Activated CD4-positive, CD25-positive, alpha-beta regulatory T cell (primary cell): ENCODE measurements at places on chromosomes 16 and 17.

GRCh38 chr17:48483471-48484131 lies 47.2 kb downstream of the HOXB1 start:
- no peak for DNase-seq

DNA sequence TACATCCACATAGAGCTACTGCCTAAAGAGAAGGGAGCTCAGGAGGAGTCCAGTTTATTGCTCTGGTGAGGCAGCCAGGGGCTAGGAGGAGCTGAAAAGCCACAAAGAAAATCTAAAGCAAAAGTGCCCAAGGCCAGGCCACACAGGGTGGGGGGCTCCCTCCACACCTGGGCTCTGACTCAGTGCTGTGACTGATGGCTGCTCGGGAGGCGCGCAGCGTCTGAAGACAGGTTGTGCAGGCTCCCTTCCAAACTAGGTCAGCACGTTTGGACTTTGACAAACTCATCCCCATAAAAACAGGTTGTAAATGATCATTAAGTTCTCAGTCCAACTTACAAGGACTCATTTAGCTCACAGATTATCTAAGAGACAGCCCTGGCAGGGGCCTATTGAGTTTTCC lies 22.2 kb upstream of the LCMT1 start:
- no peak for DNase-seq

DNA sequence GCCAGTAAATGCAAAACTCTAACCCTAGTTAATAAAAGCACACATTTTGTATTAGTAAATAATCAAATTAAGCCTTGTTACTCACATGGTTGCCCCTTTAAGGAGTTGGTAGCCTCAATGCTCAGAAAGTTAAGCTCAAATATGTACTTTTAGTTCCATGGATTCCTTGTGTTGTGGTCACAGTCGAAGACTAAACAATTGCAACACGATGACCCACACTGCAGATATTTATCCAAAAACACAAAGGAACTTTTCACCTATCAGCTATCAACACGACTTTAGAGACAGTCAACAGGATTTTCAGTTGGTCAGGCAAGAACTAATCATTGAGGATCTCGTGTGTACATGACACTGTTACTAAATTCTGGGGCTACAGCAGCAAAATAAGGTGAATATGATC lies 47.4 kb upstream of the NUDT7 start:
- DNase-seq = no peak

- DNase-seq = no peak
Observed at GRCh38 chr16:12468552-12468951, 335.1 kb downstream of the CPPED1 start.

GRCh38 chr17:13562271-13562800 lies 39.4 kb downstream of the HS3ST3A1 start:
- no peak for DNase-seq

- no peak for DNase-seq
Observed at GRCh38 chr17:38585056-38585917, 20.5 kb downstream of the SRCIN1 start.

- no peak for DNase-seq
Observed at GRCh38 chr16:15993946-15994665, 44.7 kb downstream of the ABCC1 start.

DNA sequence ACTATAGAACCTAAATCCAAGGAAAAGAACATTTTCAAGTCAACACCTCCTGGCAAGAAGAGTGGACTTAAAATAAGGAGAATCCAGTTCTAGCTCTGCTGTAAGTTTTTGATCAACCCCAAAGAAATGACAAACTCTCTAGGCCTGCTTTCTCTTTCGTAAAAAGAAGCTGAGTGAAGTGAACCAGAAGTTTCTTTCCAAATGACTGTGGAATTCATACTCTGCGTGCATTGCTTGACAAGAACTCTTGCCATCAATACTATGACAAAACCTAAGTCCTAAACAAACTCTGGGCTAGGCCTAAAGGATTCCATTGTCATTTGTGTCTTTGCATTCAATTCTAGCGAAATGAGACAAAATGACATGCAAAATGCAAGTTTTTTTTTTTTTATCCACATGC lies 187.5 kb upstream of the SOX9 start:
- no peak for DNase-seq

DNA sequence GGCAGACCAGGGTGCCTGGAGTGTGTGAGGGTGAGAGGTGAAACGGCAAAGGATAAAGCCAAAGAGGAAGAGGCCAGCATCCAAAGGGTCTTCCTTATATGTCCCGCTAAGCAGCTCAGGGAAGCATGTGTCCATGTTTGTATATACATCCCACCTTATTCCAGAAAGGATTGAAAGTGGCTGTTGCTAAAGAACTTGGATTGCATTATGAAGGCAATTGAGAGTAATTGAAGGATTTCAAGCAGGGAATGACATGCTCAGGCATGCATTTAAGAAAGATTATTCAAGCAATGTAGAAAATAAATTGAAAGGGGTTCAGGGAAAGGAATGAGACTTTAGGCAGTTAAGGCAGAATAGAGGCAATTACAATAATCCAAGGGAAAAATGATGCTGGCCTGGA lies 237.6 kb upstream of the SOX9 start:
- DNase-seq = no peak

GRCh38 chr16:2843526-2843925 lies 13.4 kb downstream of the ZG16B start:
- DNase-seq = no peak

- DNase-seq = no peak
Observed at GRCh38 chr17:71460943-71461342, 659.9 kb upstream of the SOX9 start.

- no peak for DNase-seq
Observed at GRCh38 chr17:61662186-61662585, 71.2 kb upstream of the NACA2 start.

- DNase-seq = no peak
Observed at GRCh38 chr17:79162012-79162963, 87.7 kb downstream of the ENGASE start.

- DNase-seq = no peak
Observed at GRCh38 chr16:263182-263774, 12.5 kb downstream of the RGS11 start.

DNA sequence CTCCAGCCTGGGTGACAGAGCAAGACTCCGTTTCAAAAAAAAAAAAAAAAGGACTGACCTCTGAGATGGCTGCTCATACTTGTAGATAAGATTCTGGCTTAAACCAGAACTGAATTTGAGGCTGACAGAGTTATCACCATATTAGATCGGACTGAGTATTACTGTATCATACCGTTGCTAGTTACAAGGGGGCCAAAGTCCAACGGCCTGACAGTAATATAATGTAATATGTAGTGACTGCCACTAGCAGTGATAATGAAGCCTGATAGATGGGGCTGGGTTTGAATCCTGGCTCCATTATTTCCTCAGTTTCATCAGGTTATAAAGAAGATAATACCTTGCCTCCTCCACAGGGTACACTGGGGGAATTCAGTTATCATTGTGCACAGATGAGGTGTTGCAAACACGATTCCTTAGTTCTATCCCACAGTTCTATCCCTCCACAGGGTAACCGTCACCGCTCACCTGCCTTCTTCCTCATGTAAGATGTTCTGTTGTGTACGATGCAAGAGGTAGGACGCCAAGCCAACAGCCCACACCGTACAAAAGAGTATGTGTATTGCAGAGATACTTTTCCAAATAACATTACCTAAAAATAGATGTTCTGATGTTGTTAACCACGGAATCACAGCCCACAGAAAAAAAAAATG lies 5.2 kb downstream of the TMEM220 start:
- no peak for DNase-seq

GRCh38 chr16:21169249-21169981 lies 10.9 kb downstream of the LDAF1 start:
- DNase-seq = no peak

GRCh38 chr16:15055141-15056053 lies 477 bp downstream of the NTAN1 start:
- peak; percentile 62 for DNase-seq

DNA sequence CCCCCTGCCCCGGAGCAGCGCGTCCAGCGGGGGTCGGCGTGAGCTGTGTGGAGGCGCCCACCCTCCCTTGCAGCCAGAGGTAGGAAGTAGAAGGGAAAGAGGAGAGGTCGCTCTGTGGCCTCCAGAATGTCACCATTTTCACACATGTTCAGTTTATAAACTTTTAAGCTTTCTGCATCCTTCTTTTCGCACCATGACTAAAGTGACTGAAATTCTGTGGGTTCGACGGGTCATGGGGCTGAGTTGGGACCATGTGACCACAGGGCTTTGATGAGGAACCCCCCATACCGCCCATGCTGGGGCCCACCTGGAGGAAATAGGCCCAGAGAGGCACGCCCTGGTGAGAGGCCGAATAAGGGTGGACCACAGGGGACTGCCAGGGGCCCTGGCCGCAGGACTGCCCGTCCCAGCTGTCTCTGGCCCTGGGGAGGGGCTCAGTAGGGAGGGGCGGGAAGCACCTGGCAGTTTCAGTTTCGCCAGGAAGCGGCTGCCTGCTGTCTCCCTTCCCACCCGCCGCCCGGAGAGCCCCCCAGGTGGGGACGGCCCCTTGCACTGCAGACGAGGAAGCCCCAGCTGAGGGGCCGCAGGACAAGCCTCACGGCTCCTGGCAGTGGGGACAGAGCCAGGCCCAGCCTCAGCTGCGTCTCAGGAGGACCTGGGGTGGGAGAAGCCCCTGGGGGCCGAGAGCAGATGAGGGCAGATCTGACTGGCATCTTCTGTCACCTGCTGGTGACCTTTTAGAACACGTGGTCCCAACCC lies 9.0 kb downstream of the CBFA2T3 start:
- no peak for DNase-seq

DNA sequence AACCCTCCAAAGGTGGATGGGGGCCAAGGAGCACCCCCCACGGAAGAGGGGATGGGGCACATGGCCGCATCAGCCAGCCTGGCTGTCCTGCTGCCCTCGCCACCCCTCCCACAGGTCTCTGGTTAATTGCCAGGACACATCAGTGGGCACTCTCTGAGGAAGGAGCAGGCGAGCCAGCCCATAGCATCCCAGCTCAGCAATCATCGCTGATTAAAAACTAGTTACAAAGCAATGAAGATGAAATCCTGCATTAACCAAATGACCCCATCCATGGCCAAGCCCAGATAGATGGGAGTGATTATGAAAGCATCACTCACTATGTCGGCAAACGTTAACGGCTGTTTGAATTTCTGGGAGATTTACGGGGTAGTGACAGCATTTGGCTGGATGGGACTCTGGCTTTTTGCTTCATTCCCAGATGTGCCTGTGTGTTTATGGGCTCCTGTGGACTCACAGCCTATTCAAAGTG lies 45.3 kb downstream of the CCDC182 start:
- no peak for DNase-seq

DNA sequence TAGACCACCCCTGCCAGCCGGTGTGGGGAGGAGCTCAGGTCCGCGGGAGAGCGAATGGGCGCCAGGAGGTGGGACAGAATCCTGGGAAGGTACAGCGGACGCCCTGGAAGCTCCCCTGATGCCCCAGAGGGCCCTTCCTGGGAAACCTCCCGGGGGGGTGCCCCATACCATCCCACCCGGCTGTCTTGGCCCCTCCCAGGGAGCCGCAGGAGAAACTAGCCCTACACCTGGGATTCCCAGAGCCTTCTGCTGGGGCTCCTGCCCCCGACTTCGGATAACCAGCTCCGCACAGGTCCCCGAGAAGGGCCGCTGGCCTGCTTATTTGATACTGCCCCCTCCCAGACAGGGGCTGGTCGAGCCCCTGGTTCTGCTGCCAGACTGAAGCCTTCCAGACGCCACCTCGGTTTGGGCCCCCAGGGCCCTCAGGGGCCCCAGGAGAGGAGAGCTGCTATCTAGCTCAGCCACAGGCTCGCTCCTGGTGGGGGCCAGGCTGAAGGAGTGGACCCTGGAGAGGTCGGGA lies 3.0 kb upstream of the CBX4 start:
- DNase-seq = no peak

- no peak for DNase-seq
Observed at GRCh38 chr17:68782789-68783188, 172.4 kb downstream of the ABCA8 start.

- no peak for DNase-seq
Observed at GRCh38 chr17:17126131-17127110, 79.7 kb downstream of the PLD6 start.

DNA sequence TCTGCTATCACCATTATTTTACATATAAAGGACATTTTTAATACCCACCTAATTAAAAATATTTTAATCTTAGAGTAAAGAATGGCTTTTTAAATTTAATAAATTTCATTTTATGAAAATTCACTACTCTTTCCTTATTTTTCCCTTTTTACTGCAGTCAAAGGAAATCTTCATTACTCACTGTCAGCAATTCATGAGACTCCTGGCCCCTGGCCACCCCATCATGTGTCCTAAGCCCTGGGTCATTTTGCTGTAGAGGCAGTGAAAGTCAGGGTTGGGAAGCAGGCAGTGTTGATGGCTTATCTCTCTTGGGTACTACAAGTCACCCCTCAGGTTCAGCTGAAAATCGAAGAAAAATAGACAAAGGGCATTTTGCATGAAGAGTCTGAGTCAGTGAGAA lies 468.6 kb upstream of the CCL2 start:
- no peak for DNase-seq

GRCh38 chr17:15007147-15007553 lies 258.0 kb downstream of the PMP22 start:
- no peak for DNase-seq

GRCh38 chr16:53055541-53056391 lies 975 bp downstream of the CHD9 start:
- DNase-seq = no peak

DNA sequence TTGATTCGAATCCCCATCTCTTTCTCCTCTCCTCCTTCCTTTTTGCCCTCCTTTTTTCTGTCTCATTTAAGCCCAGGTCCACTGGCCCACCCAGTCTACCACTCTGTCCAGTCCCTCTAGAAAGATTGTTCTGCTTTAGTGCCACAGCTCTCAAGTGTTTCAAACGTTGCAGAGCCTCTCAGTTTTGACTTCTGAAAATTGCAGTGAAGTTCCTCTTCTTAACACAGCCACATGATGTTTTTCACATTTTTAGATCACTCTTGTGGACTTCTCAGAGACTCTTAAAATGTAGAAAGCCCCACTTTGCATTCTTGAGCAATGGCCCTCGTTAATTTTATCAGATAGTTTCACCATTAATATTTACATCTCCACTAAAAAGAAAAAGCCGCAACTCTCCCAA lies 253.1 kb downstream of the HAPSTR1 start:
- no peak for DNase-seq

DNA sequence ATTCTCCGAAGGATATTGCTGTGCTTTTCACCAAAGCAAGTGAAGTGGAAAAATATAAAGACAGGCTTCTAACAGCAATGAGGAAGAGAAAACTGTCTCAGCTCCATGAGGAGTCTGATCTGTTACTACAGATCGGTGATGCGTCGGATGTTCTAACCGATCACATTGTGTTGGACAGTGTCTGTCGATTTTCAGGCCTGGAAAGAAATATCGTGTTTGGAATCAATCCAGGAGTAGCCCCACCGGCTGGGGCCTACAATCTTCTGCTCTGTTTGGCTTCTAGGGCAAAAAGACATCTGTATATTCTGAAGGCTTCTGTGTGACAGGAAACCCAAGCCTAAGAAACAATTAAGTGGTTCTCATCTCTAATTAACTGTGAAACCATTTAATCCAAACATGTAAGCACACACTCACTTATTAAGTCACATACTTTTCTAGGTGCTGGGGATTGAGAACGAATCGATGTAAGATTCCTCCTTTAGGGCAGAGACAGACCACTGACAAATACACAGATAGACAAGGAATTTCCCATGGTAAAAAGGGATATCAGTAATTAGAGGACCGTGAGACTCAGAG lies 22.8 kb downstream of the SLFN5 start:
- DNase-seq = no peak

GRCh38 chr17:43952724-43953666 lies 745 bp downstream of the PYY start:
- DNase-seq = no peak

GRCh38 chr16:54928411-54929089 lies 2.1 kb upstream of the IRX5 start:
- no peak for DNase-seq

- peak; percentile 25 for DNase-seq
Observed at GRCh38 chr17:8163978-8164814, 1.4 kb upstream of the VAMP2 start.
